Brain pericyte (primary cell): ENCODE measurements at places on chromosomes 16 and 17.

DNA sequence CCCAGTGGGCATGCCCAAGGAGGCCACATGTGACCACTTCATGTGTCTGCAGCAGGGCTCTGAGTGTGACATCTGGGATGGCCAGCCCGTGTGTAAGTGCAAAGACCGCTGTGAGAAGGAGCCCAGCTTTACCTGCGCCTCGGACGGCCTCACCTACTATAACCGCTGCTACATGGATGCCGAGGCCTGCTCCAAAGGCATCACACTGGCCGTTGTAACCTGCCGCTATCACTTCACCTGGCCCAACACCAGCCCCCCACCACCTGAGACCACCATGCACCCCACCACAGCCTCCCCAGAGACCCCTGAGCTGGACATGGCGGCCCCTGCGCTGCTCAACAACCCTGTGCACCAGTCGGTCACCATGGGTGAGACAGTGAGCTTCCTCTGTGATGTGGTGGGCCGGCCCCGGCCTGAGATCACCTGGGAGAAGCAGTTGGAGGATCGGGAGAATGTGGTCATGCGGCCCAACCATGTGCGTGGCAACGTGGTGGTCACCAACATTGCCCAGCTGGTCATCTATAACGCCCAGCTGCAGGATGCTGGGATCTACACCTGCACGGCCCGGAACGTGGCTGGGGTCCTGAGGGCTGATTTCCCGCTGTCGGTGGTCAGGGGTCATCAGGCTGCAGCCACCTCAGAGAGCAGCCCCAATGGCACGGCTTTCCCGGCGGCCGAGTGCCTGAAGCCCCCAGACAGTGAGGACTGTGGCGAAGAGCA, 4.4 kb downstream of the WFIKKN2 start:
- DNase-seq = no peak

- DNase-seq = no peak
These were observed 1.9 kb downstream of the CREBBP start for GRCh38 chr16:3878610-3879009.

GRCh38 chr16:20740007-20740883, 1.4 kb downstream of the THUMPD1 start:
- DNase-seq = no peak

GRCh38 chr16:75193730-75194444, 13.1 kb downstream of the CTRB2 start:
- no peak for DNase-seq

GRCh38 chr17:61209106-61209439, 190.6 kb upstream of the TBX2 start:
- DNase-seq = no peak

GRCh38 chr17:51888816-51889215, 269.7 kb downstream of the CA10 start:
- DNase-seq = no peak

- no peak for DNase-seq
These were observed 155.0 kb downstream of the HS3ST2 start for GRCh38 chr16:22968931-22969330.

DNA sequence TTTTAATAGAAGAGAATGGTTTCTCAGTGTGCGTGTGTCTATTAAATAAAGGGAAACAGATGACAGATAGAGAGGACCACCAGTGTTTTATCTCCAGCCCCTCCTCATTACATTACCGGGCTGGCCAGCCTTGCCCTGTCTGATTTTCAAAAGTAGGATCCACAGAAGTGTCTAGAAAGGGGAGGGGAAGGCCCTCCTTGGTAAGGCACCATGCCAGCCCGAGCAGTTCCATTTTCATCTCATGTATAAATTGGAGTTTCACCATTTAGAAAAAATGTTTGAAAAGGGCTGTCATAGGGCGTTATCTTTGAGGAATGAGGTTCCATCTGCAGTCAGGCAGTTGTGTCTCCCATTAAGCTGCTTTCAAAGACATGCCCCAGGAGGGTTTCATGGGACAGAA, 96.7 kb downstream of the SOCS1 start:
- DNase-seq = no peak

DNA sequence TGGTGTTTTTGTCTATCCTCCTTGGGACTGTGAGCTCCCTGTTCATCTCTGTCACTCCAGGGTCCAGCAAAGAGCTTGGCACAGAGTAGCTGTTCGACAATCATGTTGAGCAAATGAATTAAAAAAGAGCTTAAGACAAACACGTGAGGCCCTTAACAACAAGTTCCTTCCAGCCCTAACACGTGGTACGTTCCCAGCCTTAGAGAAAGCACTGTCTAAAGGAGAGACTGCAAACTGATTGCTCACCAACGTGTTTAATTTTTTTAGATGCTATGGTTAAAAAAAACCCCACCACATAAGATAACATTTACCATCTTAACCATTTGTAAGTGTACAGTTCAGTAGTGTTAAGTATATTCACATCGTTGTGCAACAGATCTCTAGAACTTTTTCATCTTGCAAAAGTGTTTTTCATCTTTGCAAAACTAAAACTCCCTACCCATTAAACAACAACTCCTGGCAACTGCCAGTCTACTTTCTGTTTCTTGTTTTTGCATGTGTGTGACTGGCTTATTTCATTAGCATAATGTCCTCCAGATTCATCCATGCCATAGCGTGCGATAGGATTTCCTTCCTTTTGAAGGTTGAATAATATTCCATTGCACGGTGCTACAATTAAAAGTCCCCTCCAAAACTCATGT, 28.2 kb downstream of the LAT start:
- DNase-seq = no peak
